ENCODE measurements at places on chromosomes 4 and X. TPM values are rescaled to one million over a fixed set of nuclear protein-coding genes. Genes with fewer than 3 reads are reported as not detected.

DNA sequence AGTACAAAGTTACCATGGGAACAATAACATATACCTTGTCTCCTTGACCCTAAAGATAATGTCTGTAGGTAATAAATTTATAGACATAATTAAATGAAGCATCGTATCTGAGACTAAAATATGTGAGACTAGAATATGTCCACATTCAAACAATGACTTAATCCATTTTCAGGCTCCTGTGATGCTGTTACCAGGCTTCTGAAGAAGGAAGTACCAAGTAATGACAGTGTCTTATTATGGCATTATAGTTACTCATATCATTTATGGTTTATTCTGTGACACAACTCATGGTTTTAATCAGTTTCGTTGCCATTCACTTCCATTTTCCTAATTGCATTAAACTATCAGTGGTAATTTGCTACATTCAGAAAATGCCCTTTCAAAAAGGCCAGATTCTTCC, 100.6 kb upstream of the GPM6B start:
- no peaks in the 10 kb centered on the region for H3K4me1 ChIP-seq
- H3K4me3 ChIP-seq, result no peak overlapping the region
- H3K27me3 ChIP-seq, result no peaks in the 10 kb centered on the region

The KLHL13 gene
- 1.7 TPM for total RNA-seq

The NR0B1 gene
- total RNA-seq, result not detected

The SOWAHD gene
- not detected for total RNA-seq

The PAGE1 gene
- total RNA-seq, result not detected
